ENCODE measurements at places on chromosomes 5 and 9.

DNA sequence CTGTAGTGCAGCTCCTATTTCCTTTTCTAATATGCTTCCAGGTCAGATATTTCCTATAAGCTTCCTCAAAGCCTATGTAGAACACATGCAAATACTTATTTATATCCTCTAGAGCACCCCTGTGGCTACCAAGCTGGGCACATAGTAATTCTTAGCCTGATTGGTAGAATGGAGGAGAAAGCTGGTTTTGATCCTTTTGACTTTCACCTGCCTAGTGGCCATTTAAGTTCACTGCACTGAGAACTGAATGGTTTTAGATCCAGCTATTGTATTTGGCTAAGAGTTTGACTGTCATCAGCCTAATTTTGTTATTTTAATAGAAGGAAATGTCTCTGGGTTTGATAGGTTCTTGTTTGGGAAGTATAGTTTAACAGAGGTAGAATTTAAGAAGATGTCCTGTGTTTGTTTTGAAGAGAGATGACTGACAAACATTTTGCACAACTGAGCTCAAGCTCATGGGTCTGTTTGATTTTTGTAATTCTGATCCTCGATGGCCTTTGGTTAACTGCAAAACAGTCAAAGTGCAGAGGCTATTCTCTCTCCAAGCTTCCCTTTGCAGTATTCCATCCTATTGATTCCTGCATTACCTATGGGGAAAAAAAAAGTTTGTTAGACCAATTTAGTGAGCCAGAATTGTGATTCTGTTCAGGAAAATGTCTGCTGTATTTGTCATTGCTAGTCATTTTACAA lies 85.4 kb downstream of the KCNN2 start:
- DNase-seq = no peak

- DNase-seq = no peak
These were observed 19.1 kb downstream of the GALNT10 start for GRCh38 chr5:154209591-154210081.

GRCh38 chr5:138354926-138355378 lies 2.5 kb downstream of the KDM3B start:
- DNase-seq = no peak

GRCh38 chr9:105993116-105993854 lies 298.9 kb downstream of the TMEM38B start:
- DNase-seq = no peak

GRCh38 chr5:135467871-135468485 lies 15.8 kb upstream of the TIFAB start:
- DNase-seq = no peak

DNA sequence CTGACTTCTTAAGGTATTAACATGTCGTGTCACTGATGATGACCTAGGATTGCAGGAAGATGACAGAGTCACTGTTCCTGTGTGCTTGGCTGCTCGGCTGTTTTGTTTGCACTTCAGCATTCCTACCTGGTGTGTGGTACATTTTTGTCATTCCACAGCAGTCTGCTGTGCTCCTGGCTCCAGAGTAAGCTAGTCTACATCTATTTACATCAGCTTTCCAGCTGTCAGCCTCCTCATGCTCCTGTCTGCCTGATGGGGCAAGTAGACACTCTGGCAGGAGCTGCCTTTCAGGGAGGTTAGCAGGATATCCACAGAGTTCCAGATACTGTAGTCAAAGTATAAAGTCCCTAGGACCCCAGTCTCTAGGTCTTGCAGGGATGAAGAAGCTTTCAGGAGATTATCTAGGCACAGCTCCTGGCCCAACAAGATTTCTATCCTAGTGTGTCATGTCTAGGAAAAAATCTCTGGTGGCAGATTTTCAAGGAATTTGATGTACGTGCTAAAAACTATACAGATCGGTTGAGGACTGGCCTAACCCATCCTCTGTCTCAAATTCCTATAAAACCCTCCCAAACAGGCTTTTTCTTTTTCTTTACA lies 28.4 kb downstream of the RUSC2 start:
- no peak for DNase-seq

GRCh38 chr5:14588145-14588544 lies 6.6 kb downstream of the OTULINL start:
- no peak for DNase-seq

- no peak for DNase-seq
These were observed 168.8 kb downstream of the DROSHA start for GRCh38 chr5:31362931-31363568.

GRCh38 chr5:68798877-68799843 lies 294.7 kb upstream of the SLC30A5 start:
- no peak for DNase-seq

DNA sequence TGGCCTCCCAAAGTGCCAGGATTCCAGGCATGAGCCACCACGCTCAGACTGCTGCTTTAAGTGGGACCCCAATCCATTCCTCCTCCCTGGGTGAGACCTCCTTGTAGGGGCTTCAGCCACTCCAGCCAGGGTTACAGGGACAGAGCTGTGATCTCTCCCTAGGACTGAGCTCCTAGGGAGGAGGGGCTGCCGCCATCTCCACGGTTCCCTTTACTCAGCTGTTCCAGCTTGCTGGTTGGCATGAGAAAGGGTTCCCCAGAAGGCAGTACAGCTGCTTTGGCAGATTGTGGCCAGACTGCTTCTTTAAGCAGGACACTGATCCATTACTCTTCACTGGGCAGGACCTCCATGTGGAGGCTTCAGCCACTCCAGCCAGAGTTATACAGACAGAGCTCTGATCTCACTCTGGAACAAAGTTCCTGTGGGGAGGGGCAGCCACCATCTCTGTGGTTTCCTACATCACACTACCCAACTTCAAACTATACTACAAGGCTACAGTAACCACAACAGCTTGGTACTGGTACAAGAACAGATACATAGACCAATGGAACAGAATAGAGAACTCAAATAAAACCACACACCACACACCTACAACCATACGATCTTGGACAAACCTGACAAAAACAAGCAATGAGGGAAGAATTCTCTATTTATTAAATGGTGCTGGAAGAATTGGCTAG lies 7.2 kb downstream of the INSL6 start:
- DNase-seq = no peak

DNA sequence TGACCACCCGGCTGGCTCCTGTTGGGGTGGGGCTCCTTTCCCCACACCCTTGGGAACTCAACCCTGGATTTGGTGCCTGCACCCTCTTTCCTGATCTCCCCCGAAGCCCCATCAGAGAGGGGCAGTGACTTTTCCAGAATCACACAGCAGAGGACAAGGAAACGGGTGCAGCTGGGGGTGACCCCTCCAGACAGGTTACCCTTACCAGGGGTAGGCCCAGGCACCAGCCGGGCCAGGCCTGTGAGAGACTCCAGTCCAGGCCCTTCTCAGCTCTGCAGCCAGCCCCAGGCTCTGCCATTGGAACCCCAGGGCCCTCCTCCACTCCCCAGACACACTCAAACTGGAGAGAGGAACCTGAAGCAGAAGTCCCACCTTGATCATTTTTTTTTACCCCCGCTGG lies 19.0 kb upstream of the PHYHD1 start:
- DNase-seq = no peak
